ENCODE measurements at places on chromosomes 12 and 14.

DNA sequence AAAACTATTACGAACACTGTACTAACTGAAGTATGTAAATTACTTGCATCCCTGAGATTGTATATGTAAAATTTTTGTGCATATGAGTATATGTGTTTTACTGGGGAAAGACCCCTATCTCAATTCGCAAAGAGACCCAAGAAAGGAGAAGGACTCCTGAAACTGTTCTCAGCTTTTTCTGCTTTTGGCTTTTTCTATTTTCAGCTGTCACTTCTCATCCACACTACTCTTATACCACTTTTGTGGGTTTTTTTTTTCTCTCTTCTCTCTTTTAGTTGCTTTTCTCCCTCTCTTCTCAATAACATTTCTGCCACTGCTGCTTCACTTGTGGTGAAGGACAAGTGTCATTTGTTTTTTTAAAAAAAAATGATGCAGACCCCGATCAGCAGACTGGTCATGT, 39.8 kb downstream of the NIN start:
- no peaks in the 10 kb centered on the region for H3K27me3 ChIP-seq
- DNase-seq = peak; percentile 38
- H3K36me3 ChIP-seq = peaks cover 8% of the 10 kb centered on the region
- H3K4me3 ChIP-seq = peak overlapping the region; percentile 71
- peak overlapping the region; percentile 70 for H3K27ac ChIP-seq

DNA sequence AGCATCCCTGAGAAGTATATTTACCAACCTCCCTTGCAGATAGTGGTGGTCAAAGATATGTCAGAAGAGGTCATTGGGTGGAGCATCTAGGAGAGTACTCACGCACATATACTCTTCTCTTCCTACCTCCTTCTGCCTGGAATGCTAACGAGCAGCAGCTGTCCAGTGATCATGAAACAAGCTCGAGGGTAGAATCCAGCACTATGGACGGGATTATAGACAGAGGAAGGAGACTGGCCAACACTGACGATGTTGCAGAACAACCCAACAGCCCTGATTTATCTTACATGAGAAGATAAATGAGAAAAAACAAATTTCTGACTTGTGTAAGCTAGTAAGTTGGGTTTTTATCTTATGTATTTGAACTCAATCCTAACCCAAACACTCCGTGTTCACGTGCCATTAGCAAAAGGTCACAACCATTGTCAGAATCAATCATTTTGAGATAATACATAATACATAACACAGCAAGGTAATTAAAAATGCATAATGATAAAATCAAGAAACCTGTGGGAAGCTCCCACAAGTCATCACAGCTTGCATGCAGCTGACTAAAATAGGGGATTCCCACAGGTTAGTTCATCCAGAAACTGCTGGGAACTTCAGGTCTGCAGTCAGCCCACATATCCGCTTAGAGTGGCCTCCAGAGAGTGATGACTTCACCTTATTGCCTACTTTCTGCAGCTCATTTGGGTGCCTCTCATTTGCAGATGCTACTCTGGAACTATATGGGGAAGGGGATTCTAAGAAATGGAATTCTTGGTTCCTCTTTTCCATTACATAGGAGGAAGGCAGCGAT, 36.3 kb upstream of the STK38L start:
- H3K4me3 ChIP-seq = no peak overlapping the region
- no peak overlapping the region for H3K27ac ChIP-seq

DNA sequence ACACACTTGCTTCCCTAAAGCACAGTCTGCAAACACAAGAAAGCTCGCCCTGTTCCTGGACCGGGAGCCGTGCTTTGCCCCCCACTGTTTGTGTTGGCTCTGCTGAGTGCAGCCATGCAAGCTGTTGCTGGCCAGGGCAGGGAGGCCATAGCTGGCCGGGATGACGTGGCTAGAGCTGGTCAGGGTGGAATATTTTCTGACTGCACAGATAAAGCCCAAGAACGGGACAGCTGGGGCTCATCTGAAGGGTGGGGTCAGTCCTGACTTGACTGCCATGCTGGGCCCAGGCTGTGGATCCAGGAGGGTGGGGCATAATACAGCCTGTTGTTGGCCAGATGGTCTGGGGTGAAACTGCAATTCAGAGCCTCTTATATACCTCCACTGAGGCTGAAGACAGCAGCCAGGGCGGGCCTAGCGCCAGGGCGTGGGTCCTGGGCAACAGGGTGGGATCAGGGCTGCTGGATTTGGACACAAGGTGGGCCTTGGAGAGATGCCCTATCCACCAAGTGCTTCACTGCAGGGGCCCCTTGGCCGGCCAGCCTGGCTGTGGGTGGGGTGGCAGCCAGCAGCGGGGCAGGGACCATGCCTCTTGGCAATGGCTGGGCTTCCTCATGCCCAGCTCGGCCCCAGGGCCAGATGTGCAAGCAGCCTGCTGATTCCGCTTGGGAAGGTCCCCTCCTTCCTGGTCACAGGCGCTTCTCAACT, 14.8 kb downstream of the KMT5A start:
- no peak overlapping the region for H3K27ac ChIP-seq
- H3K36me3 ChIP-seq = peaks cover 9% of the 10 kb centered on the region
- no peak for DNase-seq
- H3K4me1 ChIP-seq = peaks cover 5% of the 10 kb centered on the region
- no peaks in the 10 kb centered on the region for H3K27me3 ChIP-seq

DNA sequence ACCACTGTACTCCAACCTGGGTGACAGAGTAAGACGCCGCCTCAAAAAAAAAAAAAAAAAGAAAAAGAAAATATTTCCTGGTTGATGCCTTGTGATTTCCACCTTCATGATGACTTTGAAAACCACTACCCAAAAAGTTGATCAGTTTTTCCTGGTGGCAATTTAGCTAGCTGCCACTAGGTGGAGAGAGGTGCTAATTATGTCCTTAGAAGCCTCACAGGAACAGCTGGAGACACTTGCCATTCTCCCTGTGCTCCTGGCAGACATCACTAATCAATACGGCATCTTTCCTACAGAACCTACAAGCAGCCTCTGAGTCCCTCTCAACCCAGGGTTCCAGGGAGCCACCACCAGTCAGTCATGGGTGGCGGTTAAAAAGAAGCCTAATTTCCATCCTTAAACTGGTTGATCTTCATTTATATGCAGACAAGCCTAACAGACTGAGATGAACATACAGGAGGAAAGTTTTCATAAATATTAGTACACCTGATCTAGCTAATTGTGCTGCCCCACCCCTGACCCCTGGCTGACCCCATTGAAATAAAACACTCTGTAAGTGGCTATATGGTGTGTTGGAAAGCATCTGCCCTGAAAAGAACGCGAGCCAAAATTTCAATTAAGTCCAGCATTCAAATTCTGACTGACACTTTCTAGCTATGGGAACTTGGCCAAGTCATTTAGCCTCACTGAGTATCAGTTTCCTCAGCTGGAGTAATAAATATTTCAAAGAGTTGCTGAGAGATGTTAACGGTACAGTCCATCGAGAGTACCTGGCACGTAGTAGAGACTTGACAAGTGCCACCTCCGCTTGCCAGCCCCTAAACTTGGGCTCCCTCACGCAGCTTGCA, 6.2 kb upstream of the OAS1 start:
- peaks cover 25% of the 10 kb centered on the region for H3K27me3 ChIP-seq
- peak overlapping the region; percentile 33 for H3K4me3 ChIP-seq
- H3K27ac ChIP-seq = no peak overlapping the region
- no peaks in the 10 kb centered on the region for H3K36me3 ChIP-seq
- peaks cover 19% of the 10 kb centered on the region for H3K4me1 ChIP-seq

- no peak overlapping the region for H3K27ac ChIP-seq
- no peaks in the 10 kb centered on the region for H3K27me3 ChIP-seq
- no peak overlapping the region for H3K4me3 ChIP-seq
- no peaks in the 10 kb centered on the region for H3K4me1 ChIP-seq
Observed at GRCh38 chr14:89977668-89978067, 21.9 kb downstream of the TDP1 start.

DNA sequence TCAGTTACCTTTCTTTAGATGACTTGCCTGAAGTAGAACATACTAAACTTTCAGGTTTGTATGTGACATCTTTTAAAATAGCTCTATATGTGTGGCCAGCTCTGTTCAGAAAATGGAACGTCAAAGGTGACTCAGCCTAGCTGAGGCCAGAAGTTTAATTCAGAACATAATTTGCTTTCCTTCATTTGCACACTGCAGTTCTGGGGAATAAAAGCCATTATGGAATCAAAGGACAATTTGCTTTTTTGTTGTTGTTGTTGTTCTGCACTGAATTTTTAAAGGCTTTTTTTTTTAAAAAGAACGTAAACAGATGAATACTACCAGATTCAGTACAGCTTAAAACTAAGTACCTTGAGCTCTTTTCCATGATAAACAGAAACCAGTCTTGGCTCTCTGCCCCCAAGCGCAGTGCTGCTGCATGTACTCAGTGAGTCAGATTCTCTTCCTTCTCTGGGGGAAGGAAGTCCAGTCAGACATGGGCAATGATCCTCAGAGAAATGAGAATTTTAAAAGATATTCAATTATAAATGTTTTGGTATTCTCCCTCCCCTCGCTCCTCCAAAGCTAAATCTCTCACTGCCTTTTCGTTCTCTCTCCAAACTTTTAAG, 644.2 kb downstream of the NOVA1 start:
- H3K27ac ChIP-seq = no peak overlapping the region
- no peak for DNase-seq
- no peaks in the 10 kb centered on the region for H3K36me3 ChIP-seq
- H3K4me3 ChIP-seq = no peak overlapping the region

- no peak overlapping the region for H3K4me3 ChIP-seq
- H3K27me3 ChIP-seq = no peaks in the 10 kb centered on the region
- no peaks in the 10 kb centered on the region for H3K36me3 ChIP-seq
- no peak for DNase-seq
- no peak overlapping the region for H3K27ac ChIP-seq
Observed at GRCh38 chr12:85803231-85803630, 33.0 kb downstream of the RASSF9 start.

GRCh38 chr12:31859232-31859977, 99.8 kb upstream of the RESF1 start:
- H3K4me3 ChIP-seq = peak overlapping the region; percentile 9
- peak overlapping the region; percentile 75 for H3K27ac ChIP-seq
- no peaks in the 10 kb centered on the region for H3K27me3 ChIP-seq
- peaks cover 50% of the 10 kb centered on the region for H3K4me1 ChIP-seq
- peak; percentile 79 for DNase-seq

GRCh38 chr14:105247715-105248367, 492 bp upstream of the BTBD6 start:
- no peaks in the 10 kb centered on the region for H3K27me3 ChIP-seq
- H3K4me1 ChIP-seq = peaks cover 14% of the 10 kb centered on the region
- H3K27ac ChIP-seq = peak overlapping the region; percentile 80
- no peak for DNase-seq

DNA sequence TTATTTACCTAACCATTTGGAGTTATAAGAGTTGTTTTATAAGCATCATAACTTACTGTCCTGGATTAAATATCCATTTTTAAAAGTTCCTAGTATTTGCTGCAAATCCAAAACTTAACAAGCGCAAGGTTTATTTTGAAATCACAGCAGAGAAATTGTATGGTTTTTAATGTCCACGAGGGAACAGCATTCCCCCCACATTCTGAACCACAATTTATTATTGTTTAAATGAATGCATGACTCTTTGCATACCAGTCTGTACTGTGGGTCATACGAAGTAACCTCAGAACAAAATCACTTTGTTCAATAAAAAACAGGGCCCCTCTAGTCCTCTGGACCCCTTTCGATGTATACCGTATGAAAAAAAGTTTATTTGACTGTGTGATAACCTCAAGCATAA, 75.9 kb downstream of the DACT1 start:
- H3K27me3 ChIP-seq = no peaks in the 10 kb centered on the region
- peaks cover 4% of the 10 kb centered on the region for H3K4me1 ChIP-seq
- H3K36me3 ChIP-seq = no peaks in the 10 kb centered on the region

GRCh38 chr12:114841557-114842251, 157.7 kb upstream of the TBX3 start:
- H3K36me3 ChIP-seq = no peaks in the 10 kb centered on the region
- H3K4me1 ChIP-seq = no peaks in the 10 kb centered on the region
- DNase-seq = no peak
- no peaks in the 10 kb centered on the region for H3K27me3 ChIP-seq
- H3K4me3 ChIP-seq = no peak overlapping the region

DNA sequence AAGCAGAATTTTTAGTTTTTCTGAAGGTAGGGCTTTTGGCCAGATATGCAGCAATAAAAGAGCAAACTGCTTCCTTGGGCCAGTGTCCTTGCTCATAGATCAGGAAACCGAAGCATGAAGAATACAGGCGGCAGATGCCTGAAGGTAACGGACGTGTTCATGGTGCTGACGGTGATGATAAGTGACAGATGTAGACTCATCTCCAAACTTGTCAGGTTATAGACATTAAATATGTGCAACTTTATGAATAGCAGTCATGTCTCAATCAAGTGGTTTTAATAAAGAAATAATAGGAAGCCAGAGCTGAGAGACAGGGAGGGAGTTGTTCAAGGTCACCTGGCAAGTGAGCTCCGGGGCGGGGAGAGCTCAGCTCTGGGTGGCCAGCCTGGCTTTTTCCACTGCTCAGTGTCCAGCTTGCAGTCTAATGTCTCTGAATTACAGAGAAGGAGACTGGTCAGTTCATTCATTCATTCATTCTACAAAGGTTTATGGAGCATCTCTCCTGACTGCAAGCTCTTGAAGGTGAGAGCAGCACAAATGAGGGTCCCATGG, 1.0 kb downstream of the SERPINA5 start:
- H3K36me3 ChIP-seq = no peaks in the 10 kb centered on the region
- no peak for DNase-seq
- H3K4me3 ChIP-seq = no peak overlapping the region
- H3K27ac ChIP-seq = no peak overlapping the region
- H3K27me3 ChIP-seq = no peaks in the 10 kb centered on the region

GRCh38 chr12:50806176-50806575, 36.5 kb upstream of the TMPRSS12 start:
- peaks cover 11% of the 10 kb centered on the region for H3K36me3 ChIP-seq
- no peak overlapping the region for H3K27ac ChIP-seq
- no peaks in the 10 kb centered on the region for H3K27me3 ChIP-seq
- H3K4me3 ChIP-seq = no peak overlapping the region

- H3K36me3 ChIP-seq = no peaks in the 10 kb centered on the region
- H3K4me1 ChIP-seq = peaks cover 10% of the 10 kb centered on the region
- no peaks in the 10 kb centered on the region for H3K27me3 ChIP-seq
Observed at GRCh38 chr14:105931808-105932483, 405.6 kb downstream of the TMEM121 start.

- DNase-seq = no peak
- no peak overlapping the region for H3K27ac ChIP-seq
- no peaks in the 10 kb centered on the region for H3K4me1 ChIP-seq
- no peak overlapping the region for H3K4me3 ChIP-seq
Observed at GRCh38 chr14:104280902-104281767, 142.7 kb downstream of the KIF26A start.

- H3K27me3 ChIP-seq = no peaks in the 10 kb centered on the region
- no peaks in the 10 kb centered on the region for H3K36me3 ChIP-seq
- H3K4me3 ChIP-seq = no peak overlapping the region
- peak overlapping the region; percentile 54 for H3K27ac ChIP-seq
- DNase-seq = no peak
Observed at GRCh38 chr12:50572760-50573159, 68.0 kb downstream of the DIP2B start.

DNA sequence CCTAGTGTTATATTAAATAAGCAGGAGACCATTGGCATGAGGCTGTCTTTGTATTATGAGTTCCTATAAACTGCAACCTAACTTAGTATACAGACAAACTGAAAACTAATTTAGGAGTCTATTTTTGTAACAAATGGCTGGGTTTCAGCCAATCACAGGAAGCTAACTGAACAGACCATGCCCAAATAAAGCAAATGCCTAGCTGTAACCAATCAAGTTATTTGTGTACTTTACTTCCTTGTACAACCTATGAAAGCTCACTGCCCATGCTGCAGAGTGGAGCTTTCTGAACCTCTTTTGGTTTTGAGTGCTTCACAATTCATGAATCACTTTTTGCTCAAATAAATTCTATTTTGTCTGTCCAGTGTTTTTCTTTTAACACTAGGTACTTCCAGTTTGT, 41.6 kb downstream of the GUCY2C start:
- no peak for DNase-seq
- no peaks in the 10 kb centered on the region for H3K36me3 ChIP-seq
- H3K27ac ChIP-seq = no peak overlapping the region
- H3K27me3 ChIP-seq = no peaks in the 10 kb centered on the region

All from naive B cell (primary cell).